Posterior vena cava (tissue), 2 donors: ENCODE measurements at places on chromosomes 2 and 18.

DNA sequence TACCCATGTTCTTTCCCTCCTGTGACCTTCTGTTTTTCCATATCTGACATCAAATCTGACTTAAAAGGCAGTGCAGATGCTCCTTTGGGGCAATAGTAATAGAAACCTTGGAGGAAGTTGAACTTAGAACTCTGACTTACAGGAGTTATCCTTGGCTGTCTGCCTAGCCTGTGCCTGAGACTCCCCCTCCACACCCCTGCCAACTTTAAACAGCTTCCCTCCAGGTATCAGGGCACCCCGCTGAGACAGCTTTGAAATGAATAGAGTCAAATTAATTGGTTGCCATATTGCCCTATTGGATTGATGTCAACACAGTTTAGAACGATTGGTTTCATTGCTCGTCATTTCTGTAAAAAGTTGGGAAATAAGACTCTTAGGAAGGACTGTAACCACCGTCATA lies 322.0 kb downstream of the PRKCE start:
- DNase-seq: no peak

GRCh38 chr2:100470898-100471514 lies 724 bp downstream of the NMS start:
- no peak for DNase-seq

- no peak for DNase-seq
These were observed 154.0 kb downstream of the CALCRL start for GRCh38 chr2:187294043-187294442.

DNA sequence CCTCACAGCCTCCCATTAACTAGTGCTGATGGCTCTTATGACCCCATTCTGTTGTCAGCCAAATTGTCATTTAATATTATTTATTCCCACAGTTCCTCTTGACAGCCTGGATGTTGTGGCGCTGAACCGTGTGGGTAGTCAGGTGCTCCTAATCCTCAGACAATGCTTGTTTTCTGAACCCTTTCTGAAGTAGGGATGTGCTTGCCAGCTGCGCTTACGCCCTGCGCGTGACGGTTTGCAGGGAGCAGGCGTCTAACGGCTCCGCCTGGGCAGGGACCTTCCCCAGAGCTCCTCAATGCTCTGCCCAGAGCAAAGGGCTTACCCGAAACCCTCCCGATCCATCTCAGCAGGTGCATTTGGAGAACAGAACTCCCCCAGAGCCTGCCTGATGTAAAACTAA lies 358.2 kb upstream of the MYT1L start:
- no peak for DNase-seq

GRCh38 chr2:238689331-238689730 lies 158.6 kb upstream of the TWIST2 start:
- no peak for DNase-seq

- DNase-seq: no peak
These were observed 175.9 kb downstream of the NBAS start for GRCh38 chr2:15385184-15385583.

GRCh38 chr18:79257480-79257879 lies 138.2 kb upstream of the NFATC1 start:
- DNase-seq: no peak

GRCh38 chr2:7593360-7593759 lies 676.1 kb downstream of the RNF144A start:
- DNase-seq: no peak

DNA sequence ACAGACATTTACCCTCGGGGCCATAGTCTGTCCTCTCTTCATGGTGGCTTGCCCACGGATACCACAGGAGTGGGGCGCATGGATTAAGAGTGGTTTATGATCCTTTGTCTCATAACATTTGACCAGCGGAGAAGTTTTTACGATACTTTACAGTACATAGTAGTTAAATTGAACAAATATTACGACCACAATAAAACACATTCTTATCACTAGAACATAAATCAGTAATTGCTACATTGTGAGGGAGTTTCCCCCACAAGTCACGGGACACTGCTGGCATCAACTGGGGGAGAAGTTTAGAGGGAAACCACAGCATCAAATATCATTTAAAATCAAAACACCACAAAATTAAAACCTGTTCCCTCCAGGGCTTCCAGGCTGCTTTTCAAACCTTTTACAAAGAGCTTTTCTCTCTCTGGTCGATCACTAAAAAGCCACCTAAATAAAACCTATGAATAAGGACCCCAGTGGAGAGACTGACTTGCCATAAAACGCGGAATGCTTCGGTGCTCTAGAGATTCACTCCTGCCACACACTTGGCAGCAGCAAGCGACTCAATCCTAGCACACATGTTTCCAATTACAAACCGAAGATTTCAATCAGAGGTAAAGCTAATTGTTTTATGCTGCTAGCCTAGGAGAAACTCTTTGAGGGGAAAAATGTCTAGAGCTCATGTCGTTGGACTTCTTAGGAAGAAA lies 173.7 kb upstream of the HNRNPA3 start:
- DNase-seq: no peak

DNA sequence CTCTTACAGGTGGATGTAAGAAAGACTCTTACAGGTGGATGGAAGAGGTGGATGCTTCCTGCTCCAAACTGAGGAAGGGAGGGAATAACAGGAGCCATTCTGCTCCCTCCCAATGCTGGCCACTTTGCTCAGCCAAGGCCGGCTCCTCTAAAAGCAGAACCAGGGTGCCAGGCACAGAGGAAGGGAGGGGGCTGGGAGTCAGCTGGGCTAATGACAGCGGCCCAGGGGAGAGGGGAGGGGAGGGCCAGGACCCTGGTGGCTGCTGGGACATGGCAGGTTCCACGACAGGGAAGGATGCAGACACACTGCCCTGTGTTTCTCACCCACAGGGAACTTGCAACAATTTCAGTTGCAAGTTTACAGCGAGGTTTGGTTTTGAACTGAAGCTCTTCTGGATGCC lies 173.4 kb downstream of the ANAPC1 start:
- DNase-seq: no peak

DNA sequence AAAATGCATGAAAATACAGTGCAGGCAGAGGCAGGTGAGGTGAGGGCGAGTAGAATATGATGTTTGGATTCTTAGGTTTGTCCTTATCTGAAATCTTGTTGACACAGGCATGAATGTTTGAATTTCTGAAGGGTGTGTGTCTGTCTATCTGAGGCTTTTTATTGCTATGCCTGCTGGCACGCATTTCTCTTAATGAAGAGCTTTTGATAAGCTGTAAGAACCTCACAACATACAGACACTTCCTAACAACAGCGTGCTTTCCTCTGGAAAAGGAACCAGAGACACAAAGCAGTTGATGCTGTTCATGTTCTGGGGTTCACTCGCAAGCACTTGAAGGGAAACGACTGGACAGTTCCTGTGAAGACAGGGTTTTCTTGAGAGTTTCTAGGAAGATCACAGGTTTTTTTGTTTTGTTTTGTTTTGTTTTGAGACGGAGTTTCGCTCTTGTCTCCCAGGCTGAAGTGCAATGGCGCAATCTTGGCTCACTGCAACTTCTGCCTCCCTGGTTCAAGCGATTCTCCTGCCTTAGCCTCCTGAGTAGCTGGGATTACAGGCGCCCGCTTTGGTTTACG lies 33.3 kb upstream of the CABLES1 start:
- peak; percentile 17 for DNase-seq

GRCh38 chr2:158464426-158465281 lies 7.9 kb downstream of the PKP4 start:
- no peak for DNase-seq

GRCh38 chr2:85713836-85714235 lies 19.7 kb downstream of the GNLY start:
- DNase-seq: no peak

GRCh38 chr2:239396881-239397681 lies 3.7 kb downstream of the HDAC4 start:
- DNase-seq: peak; percentile 70

- DNase-seq: no peak
These were observed 62.5 kb downstream of the RPIA start for GRCh38 chr2:88753833-88754584.

GRCh38 chr18:40415821-40416220 lies 1539.2 kb upstream of the PIK3C3 start:
- DNase-seq: no peak

- DNase-seq: peak; percentile 15
These were observed 41.0 kb downstream of the INPP5D start for GRCh38 chr2:233101141-233101540.

DNA sequence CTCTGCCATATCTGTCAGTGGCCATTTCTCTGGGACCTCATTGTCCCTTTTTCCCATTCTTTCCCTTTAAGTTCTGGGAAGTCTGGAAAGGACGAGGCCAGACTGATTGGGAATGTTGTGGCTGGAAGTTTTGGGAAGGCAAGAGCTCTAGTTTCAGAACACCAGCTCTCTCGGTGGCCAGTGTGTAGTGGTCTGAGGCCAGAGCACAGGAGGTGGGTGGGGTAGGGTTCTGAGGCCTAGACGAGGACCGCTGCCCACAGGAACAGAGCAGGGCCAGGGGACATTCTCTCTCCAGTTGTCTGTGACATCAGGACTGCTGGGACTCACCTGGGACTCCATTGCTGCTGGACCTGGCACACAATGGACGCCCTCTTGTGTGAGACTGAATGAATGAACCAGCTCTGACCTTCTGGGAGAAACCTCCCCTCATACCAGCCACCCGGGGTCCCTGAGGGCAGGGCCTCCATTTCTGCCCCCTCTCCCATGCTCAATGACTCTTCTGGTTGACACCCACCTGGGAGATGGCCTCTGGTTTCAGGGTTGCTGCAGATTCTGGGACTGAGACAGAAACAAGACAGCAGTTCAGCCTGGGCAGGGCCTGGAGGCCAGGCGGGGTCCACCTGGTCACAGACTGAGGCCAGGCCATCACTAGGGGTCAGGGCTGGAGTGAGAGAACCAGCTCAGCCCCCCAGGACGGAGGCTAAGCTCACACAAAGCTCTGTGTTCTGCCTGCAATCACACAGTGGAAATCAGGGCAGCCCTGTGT lies 8.4 kb upstream of the NPPC start:
- DNase-seq: peak; percentile 68

GRCh38 chr18:3720159-3720558 lies 270.2 kb downstream of the TGIF1 start:
- no peak for DNase-seq

DNA sequence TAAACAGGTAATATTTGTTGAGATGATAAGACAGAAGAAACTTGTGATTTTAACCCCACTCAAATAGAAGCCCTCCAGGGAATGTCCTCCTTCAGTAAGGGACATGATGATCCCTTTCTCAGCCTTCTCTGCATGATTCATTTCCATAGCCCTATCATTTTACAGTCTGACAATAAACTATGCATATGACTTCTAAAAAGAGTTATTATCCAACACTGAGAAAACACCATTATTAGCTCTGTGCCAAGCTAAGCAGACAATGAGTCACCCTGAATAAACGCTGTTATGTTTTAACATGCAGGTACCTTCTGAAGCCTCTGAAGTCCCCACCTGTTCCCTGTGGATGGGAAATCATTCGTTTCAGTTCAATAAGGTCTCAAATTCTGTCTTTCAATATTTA lies 54.7 kb downstream of the DTNB start:
- no peak for DNase-seq

DNA sequence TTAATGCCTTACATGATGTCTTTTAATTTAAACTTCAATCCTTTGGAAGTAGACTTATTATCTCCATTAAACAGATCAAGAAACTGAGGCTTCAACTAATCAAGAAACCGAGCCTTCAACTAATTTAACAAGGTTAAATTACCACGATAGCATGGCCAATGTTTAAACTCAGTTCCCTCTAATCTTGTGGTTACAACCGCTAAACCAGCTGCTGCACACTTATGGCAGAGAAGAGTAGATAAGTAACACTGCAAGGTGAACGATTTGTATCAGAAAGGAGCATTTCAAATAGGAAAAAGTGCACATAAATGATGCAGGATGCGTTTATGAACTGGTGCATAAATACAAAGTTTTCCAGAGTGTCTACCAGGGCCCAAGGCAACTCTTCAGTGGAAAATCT lies 144.6 kb upstream of the CAVIN2 start:
- no peak for DNase-seq

- no peak for DNase-seq
These were observed 36.9 kb downstream of the TRAK2 start for GRCh38 chr2:201414099-201415023.

DNA sequence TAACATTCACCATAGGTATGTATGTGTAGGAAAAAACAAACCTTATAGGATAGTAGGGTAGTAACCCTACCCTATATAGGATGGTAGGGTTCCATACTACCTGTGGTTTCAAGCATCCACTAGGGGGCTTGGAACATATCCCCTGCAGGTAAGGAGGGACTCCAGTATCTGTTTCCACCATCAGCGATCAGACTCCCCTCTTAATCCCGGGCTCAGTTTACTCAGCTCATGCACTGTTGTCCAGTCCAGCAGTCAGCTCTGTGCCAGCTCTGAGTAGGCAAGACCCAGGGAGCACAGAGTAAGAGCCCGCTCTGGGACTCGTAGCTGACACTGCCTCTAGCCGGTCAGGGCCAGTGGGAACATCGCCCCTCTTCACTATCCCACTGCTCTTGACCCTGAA lies 61.7 kb downstream of the MEX3C start:
- no peak for DNase-seq

DNA sequence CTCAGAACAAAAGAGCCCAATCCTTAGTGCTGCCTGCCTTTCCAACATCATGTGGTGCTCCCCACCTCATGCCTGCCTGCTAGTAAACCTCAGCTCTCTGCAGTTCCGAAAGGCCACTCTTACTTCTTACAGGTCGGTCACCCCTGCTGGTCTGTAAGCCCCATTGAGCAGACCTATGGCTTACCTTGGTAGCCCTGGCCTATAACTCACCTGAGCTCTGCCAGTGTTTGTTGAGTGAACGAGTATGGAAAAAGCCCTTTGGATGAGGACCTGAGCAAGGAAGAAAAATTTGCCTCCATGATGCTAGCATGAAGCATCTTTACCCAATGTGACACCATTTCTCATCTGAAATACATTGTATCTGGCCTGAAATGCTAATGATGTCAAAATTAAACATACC lies 83.3 kb downstream of the LIPG start:
- DNase-seq: no peak

GRCh38 chr2:108923736-108924579 lies 65.1 kb downstream of the EDAR start:
- DNase-seq: peak; percentile 71

DNA sequence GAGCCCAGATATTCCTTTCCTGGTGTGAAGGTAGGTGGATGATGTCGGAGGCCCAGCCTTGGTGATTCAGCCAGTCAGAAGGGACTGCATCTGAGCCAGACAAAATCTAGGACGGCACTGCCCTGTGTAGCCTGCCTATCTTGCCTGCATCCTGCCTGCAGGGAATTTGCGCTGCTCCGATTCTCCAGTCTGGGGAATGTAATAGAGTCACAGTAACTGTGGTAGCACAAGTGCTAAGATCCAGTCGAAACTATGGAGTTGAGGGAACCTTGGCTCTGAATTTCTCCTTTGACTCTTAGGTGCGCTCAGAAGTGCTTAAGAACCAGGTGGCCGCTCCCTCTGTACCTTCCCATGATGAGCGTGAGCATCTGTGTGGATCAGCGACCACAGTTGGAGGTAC lies 15.9 kb downstream of the IL36B start:
- DNase-seq: no peak
